ENCODE measurements at places on chromosomes 5 and 9.
A peak's percentile ranks its signal among the peaks of the same experiment; 100 is the strongest.

DNA sequence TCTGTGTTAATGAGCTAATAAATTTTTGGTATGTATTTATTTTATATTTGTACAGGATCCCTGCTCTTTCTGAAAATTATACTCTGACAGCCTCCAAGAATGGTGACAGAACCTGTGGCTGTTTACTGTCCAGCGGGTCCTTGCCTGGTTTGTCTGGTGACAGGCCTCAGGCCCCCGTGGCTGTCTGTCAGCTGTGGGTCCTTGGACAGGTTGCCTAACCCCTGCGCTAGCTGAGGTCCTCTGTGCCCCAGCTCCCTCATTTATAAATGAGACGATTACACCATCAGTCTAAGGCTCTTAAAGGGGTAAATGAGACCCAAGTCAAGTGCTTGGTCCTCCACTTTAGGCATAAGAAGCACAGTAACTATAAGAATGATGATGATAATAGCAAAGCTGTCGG lies 125.1 kb upstream of the COL5A1 start:
- no peak for DNase-seq

GRCh38 chr9:125024917-125025316 lies 84.0 kb upstream of the GOLGA1 start:
- DNase-seq = no peak

GRCh38 chr5:32020271-32020670 lies 153.8 kb downstream of the GOLPH3 start:
- DNase-seq = no peak

DNA sequence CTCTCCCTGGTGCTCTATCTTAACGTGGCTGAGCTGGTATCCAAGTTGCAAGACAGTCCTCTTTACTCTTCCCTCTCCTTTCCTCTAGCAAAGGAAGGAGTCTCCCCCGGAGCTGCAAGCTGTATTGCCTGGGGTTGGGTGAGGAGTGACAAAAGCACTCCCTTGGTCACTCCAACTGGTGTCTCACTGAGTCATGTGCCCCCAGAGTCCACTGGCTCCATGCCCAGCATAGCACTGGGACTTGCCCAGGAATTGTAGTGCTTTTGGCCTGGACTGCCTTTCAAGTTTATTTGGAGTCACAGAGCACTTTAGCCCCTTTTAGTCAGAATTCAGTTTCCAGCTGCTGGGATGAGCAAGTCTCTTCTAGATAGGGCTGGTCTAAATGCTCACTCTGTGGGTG lies 82.6 kb upstream of the FST start:
- DNase-seq = no peak

- no peak for DNase-seq
Observed at GRCh38 chr5:7515284-7515914, 119.5 kb downstream of the ADCY2 start.

DNA sequence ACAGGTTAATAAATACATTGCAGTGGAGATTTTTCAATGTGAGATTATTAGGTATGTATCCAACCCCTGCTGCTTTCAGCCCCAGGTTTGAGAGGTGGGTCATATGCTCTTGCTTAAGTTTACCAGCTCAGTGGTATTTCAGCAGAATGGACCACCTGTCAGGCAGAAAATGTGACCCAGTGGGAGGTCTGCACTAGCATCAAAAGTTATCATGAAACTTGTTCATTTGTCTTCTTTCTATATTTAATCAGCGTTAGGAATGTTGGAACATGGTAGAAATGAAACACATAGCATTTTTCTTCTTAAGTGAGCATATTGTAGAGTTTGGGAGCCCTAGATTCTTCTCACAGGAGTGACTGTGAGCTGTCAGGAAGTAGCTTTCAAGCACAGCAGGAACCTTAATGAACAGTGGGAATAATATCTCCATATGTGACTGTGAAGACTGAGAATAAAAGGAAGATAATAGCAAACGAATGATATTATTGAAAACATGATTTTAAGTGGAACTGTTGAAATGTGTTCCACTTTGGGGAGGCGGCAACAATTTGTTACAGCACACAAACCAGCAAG lies 596.9 kb upstream of the CDH6 start:
- DNase-seq = no peak

- DNase-seq = no peak
Observed at GRCh38 chr5:74044936-74045335, 418.9 kb downstream of the ARHGEF28 start.

GRCh38 chr5:114266374-114266773 lies 95.5 kb upstream of the KCNN2 start:
- no peak for DNase-seq

DNA sequence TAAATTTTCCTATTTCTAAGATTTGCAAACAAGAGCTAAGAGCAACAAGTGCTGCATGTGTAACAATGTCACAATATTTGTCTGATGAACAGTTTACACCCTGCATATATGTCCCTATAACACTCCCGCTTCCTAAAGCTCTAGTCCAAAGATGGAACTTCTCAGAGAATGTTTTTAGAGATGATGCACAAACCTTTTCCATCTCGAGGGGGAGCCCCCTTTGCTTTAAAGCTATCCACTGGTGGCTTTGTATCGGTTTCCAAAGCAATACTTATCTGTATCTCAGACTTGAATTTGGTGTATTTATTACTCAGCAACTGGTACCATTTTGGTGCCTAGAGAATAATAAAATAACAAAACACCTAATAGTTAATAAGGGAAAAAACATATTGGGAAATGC lies 11.0 kb downstream of the CEP120 start:
- no peak for DNase-seq

DNA sequence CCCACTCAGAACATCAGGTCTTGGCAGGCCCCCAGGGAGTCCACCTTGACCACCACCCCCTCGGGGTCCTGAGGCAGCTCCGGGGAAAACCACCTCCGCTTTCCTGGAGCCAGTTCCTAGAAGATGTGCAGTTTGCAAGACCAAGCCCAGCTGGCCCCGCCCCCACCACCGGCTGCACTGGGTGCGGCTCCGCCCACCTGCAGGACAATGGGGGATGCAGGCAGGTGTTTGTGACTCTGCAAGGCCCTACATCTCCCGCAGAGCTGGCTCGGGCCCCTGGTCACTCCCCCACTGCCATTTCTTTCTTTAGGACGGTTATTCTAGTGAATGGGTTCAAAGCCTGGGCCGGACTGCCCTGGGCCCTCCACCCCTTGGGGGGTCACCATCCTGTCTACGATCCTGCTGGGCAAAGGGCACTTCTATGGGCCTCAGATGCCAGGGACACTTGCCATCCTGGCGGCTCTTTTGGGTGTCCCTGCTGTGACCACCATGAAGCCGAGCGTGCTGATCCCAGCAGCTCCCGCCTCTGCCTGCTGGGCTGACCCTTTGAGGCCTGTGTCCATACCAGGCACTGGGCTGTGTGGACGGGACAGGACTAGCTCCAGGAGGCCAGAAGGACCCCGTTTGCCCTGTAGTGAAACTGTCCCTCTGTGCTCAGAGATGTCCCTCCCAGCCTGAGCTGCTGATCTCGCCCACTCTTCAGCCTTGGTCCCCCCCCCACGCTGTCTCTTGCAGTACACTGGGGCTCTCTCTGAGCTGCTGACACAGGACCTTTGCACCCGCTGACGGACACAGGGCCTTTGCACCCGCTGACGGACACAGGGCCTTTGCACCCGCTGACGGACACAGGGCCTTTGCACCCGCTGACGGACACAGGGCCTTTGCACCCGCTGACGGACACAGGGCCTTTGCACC lies 5.9 kb upstream of the NACC2 start:
- no peak for DNase-seq

- peak; percentile 10 for DNase-seq
Observed at GRCh38 chr5:138180183-138180782, 1.4 kb downstream of the KIF20A start.

GRCh38 chr9:89842267-89842768 lies 237.5 kb downstream of the GADD45G start:
- DNase-seq = no peak

GRCh38 chr5:64632251-64632650 lies 58.1 kb upstream of the SHISAL2B start:
- no peak for DNase-seq

DNA sequence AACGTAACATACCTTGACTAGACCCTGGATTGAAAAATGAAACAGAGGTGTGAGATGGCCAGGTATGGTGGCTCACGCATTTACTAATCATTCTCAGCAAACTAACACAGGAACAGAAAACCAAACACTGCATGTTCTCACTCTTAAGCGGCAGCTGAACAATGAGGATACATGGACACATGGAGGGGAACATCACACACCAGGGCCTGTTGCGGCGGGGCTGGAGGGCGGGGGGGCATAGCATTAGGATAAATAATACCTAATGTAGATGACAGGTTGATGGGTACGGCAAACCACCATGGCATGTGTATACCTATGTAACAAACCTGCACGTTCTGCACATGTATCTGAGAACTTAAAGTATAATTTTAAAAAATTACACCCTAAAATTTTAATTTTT lies 15.9 kb downstream of the RAPGEF6 start:
- DNase-seq = no peak

DNA sequence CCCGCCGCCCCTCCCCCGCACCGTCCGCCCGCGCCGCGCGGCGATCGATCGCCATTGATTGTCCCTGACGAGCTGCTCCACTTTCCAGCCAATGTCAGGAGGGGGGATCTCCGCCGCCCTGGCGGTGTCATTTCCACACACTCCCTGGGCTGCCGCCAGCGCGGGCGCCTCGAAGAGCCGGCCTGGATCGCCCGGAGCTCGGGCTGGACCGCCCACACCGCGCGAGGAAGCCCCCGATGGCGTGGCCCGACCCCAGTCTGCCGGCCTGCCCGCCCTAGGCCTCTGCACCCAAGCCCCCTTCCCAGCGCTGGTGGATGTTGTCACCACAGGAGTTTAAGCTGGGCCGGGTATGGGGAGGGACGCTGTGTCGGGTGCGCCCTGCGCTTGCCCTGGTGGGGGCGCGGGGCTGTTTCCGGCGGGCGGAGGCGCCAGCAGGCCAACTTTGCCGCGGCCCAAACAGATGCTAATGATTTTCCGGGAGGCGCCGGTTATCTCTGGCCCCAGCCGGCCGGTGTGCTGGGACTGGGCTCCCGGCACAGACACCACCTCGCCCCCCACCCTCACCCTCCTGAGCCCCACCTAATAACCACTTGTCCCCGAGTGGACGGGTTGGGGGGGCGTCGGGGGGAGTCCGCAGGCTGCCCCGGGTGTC lies 10.6 kb upstream of the CXXC5 start:
- peak; percentile 95 for DNase-seq

- DNase-seq = peak; percentile 17
Observed at GRCh38 chr5:18314192-18314778, 680.0 kb downstream of the TAF11L14 start.

- no peak for DNase-seq
Observed at GRCh38 chr5:179192891-179193470, 132.8 kb downstream of the ZNF354C start.

DNA sequence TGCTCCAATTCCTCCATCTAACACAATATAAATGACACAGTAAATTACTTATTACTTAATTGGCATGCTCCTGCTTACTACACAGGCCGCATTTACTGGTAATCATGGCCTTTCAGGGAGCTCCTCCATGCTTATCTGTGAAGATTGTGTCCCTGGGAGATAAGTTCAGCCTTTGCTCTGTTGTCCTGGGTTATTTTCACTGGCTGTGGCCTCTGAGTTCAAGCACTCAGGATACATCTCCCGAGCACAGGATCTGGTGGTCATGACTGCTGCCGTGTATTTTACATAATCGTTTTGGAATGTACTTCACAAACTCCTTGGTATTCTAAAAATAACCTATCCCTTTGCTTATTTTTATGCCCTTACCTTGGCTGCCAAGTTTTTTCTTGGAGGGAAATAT lies 215.7 kb downstream of the ICE1 start:
- DNase-seq = peak; percentile 5

DNA sequence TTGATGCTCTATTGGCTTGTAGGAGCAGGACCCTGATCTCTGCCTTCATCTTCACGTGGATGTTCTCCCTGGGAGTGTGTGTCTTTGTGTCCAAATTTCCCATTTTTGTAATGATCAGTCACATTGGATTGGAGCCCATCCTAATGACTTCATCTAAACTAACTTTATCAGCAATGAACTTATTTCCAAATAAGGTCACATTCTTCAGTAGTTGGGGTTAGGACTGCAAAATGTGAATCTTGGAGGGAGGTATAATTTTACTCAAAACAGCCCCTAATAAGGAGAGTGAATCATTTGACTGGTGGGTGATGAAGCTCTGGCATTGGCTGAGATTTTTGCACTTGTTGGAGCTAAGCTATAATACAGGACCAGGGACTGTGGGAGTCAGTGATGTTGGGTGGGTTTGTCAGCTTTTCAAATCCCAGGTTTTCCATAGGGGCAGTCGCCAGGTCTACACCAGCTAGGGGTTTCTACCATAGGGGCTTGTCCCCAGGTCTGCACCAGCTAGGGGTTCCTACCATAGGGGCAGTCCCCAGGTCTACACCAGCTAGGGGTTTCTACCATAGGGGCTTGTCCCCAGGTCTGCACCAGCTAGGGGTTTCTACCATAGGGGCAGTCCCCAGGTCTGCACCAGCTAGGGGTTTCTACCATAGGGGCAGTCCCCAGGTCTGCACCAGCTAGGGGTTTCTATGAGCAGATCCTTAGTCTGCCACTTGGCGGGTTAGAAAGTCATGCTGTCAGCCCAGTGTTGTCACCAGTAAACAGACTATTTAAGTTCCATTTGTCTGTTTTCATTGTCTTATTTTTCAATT lies 382.6 kb upstream of the DAP start:
- DNase-seq = no peak

DNA sequence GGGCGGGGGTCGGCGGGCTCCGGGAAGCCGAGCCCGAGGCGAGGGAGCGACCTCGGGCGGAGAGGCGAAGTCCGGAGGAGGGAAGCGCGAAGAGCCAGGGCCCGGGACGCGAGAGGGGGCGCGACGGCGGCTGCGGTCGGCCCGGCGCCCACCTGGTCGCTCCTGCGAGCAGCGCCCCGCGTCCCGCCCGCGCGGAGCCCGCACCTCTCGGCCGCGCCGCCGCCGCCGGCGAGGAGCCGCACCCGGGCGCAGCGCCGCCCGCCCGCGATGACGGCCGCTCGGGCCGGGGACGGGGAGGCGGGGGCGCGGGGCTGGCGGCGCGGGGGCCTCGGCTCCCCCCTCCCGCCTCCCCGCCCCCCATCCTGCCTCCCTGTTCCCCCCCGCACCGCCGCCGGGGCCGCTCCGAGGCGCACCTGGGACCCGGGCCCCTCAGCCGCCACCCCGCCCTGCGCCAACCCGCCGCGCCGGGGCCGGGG lies 2.6 kb downstream of the NR5A1 start:
- no peak for DNase-seq

- no peak for DNase-seq
Observed at GRCh38 chr9:111034898-111035539, 3.3 kb downstream of the LPAR1 start.

DNA sequence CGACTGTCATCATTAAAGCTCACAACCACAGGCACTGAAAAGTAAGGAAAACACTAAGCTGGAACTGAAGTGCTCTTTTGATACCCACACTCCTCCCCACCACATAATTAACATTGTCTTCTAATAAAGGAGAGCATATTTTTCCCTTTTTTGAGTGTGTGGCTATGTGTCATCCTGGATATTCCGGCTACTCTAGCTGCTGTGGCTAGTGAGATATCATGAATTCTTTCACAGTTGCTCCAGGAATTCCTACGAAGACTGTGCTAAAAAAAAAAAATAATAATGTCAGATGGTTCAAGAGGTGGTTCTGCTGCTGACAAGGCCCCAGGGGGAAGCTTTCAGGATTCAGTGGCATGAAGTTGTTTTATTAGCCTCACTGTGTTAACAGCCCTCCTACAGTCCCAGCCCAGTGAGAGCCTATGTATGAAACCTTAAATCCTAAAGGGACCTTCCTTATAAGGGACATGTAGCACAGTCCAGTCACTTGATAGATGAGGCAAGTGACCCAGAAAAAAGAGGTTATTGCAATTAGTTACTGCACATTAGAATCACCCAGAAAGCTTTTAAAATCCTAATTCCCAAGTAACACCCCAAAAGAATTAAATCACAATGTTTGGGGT lies 46.6 kb downstream of the TMEM252 start:
- no peak for DNase-seq

GRCh38 chr5:67746103-67746502 lies 469.5 kb upstream of the PIK3R1 start:
- no peak for DNase-seq

All from hindlimb muscle (tissue), 1 donor.